GM23338 (cell line): ENCODE measurements at places on chromosomes 16 and 17. TPM values are rescaled to one million over a fixed set of nuclear protein-coding genes. Genes with fewer than 3 reads are reported as not detected.

- DNase-seq, result peak; percentile 62
Observed at GRCh38 chr17:63842173-63842539, 329 bp downstream of the SMARCD2 start.

DNA sequence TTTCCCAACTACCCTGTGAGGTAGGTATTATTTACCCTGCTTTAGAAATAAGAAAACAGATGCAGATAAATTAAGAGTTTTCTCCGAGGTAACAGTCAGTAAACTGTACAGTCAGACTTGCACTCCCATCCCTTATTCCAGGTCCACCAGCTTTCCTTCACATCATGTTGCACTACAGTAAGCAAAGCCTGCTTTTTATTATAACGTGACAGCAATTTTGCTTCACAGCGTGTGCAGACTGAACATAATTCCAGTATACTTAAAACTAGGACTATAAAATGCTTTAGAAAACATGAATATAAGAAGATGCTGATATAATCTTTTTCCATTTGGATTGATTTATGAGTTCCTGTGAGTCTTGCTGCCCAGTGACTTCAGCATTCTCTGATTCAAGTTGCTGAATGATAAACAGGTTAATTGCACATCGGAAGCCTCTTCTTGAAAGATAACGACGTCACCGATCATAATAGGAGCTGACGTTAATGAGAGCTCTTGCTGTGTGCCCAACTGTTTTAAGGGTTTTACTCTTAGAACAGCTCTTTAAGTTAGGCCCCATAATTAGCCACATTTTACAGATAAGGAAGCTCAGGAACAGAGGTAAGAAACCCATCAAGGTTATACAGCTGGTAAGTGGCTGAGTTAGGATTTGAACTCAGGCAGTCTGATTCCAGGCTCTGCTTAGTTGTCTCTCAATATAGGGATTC, 1.4 kb downstream of the LIG3 start:
- DNase-seq, result no peak

GRCh38 chr16:57025941-57026777, 36.8 kb downstream of the NLRC5 start:
- no peak for DNase-seq

- DNase-seq, result peak; percentile 59
Observed at GRCh38 chr16:54285414-54286089, 1.0 kb downstream of the IRX3 start.

YBX2 gene
- total RNA-seq, result 20.6 and 36.5 TPM in 2 replicates
